ENCODE measurements at places on chromosomes 2 and 18.

DNA sequence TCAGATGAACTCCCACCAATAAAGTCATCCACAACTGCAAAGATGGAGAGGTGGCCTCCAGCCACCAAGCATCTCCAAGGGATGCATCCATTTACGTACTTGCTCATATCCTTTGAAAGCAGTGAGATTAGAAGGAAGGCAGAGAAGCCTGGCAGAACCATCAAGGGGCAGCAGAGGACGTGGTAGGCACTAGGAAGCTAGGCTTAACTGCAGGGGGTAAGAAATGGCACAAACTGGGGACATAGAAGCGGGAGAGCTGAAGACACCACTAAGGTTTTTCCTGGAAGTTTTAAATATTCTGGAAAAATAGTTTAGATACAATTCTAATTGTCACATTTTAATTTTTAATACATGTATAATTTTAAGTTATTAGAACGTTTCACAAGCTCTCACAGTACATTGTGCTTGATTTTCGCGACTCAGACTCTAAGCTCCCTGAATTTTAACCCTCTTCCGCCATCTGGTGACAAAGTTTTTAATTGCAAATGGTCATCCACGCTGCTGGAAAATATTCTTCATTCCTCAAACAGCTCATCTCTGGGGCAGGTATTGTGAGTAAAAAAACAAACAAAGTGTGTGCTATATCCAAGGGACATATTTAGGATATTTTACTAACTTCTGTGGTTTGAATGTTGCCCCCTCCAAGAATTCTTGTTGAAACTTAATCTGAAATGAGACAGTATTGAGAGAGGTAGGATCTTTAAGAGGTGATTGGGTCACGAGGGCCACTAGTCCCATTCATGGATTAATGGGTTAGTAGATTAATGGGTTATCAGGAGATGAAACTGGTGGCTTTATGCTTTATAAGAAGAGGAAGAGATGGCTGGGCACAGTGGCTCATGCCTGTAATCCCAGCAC, 1.6 kb upstream of the PSTPIP2 start:
- peak; percentile 37 for DNase-seq

- no peak for DNase-seq
These were observed 8.4 kb downstream of the GPC1 start for GRCh38 chr2:240443891-240444301.

- no peak for DNase-seq
These were observed 105.8 kb upstream of the SMAD2 start for GRCh38 chr18:48036226-48036625.

- no peak for DNase-seq
These were observed 623.3 kb upstream of the LRRTM4 start for GRCh38 chr2:78145395-78145996.

DNA sequence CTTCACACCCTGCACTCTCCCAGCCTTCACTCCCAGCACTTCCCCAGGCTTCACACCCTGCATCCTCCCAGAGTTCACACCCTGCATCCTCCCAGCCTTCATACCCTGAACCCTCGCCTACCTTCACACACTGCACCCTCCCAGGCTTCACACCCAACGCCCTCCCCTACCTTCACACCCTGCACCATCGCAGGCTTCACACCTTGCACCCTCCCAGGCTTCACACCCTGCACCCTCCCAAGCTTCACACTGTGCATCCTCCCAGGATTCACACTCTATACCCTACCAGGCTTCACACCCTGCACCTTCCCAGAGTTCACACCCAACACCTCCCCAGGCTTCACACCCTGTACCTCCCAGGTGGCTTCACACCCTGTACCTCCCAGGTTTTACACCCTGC, 448.7 kb upstream of the MYT1L start:
- DNase-seq: no peak

DNA sequence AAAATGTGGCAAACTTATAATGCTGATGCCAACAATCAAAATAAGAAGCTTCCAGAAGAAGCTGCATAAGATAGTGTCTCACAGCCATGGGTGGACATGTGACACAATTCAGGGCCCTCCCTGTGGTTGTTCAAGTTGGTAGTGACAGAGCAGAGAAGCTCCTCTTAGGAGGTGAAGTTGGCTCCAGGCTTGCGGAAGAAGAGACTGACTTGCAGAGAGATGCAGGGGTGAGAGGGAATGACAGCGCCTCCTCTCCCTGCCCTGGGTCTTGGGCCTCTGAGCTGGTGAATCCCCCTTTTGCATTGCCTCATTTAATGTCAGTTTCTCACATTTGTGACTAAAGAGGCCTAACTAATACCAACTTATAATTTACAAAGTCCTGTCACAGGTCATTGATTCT, 23.0 kb upstream of the RHOB start:
- DNase-seq: no peak

GRCh38 chr2:45585267-45585861, 25.7 kb downstream of the SRBD1 start:
- peak; percentile 12 for DNase-seq

- DNase-seq: no peak
These were observed 780.0 kb downstream of the CNTNAP5 start for GRCh38 chr2:124805060-124805459.
